ENCODE measurements at places on chromosomes 3 and 15.

DNA sequence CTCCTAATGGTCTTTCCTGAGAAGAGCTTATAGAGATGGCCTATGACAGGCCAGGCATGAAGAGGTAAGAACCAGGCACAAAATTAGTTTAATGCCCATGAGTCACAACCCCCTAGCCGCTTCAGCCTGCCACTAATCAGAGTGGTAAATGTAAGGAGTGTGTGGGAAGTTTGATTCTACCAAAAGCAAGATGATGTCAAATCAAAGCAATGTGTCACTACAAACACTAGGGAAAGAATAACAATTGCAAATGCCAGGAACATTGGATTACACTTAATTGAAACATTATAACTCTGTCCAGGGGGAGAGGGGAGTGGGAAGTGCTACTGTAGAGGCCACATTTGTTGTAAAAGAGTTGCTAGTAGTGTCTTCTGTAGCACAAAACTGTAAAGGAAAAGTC lies 596.6 kb upstream of the AGTR1 start:
- peak; percentile 66 for ATAC-seq

DNA sequence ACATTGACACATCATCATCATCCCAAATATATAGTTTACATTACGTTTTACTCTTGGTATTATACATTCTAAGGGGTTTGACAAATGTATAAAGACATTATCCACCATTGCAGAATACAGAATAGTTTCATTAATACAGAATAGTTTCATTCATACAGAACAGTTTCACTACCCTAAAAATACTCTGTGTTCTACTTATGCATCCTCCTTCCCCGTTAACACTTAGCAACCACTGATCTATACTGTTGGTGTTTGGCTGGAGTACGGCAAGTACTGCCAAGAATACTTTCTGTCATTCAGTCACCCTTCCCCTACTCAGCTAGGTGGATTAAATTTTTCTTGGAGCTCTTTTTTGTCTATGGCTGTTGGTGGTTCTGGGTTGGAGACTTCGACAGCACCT lies 33.4 kb downstream of the LEKR1 start:
- no peak for ATAC-seq

- no peak for ATAC-seq
Measured at GRCh38 chr3:132818251-132818650, 96.0 kb upstream of the NPHP3 start.

GRCh38 chr15:90665288-90666134 lies 51.6 kb upstream of the BLM start:
- ATAC-seq, result peak; percentile 93

DNA sequence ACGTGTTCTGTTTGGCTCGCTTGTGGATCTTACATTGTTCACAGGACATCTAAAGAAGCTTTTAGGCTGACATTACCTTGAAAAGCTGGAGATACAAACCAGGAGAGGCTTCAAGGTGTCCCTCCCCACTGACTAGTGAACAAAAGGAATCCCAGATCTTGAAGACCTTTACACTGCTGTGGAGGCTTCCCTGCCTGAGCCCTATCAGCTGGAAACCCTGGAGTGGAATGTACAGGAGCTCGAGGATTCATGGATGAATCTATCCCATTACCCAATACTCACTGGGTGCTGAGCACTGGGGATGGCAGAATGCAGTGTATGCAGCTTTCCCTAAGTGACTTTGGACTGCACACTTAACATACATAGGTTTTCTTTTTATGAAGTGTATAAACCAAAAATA lies 82.3 kb upstream of the MFGE8 start:
- ATAC-seq, result peak; percentile 68

GRCh38 chr15:48433226-48433886 lies 102.1 kb downstream of the DUT start:
- ATAC-seq, result peak; percentile 72
